ENCODE measurements at places on chromosomes 7 and 10.

- no peak for DNase-seq
These were observed 1.1 kb downstream of the ODAD2 start for GRCh38 chr10:27997865-27998177.

DNA sequence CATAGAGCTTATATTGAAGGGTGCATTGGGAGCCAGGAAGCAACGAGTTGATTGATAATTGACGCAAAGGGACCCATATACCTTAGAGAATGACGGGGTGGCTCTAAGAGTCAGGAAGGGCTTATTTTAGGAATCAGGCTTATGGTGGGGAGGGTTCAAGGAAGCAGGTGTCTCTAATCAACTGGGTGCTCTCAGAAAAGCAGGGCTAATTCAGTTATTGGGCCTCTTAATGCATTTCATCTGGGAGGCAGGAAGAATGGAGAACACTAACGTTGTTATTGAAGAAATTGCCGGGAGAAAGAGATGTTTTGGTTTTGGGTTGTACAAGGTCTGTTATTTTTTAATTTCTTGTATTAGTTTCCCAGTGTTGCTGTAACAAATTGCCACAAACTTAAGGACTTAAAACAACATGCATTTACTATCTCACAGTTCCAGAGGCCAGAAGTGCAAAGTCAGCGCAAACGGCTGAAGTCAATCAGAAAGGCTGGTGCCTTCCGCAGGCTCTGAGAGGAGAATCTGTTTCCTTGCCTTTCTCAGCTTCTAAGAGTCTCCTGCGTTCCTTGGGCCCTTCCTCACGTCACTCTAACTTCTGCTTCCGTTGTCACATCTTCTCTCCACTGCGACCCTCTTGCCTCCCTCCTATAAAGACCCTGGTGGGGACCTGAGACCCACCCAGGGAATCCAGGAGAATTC, 328.4 kb upstream of the C7orf33 start:
- no peak for DNase-seq

DNA sequence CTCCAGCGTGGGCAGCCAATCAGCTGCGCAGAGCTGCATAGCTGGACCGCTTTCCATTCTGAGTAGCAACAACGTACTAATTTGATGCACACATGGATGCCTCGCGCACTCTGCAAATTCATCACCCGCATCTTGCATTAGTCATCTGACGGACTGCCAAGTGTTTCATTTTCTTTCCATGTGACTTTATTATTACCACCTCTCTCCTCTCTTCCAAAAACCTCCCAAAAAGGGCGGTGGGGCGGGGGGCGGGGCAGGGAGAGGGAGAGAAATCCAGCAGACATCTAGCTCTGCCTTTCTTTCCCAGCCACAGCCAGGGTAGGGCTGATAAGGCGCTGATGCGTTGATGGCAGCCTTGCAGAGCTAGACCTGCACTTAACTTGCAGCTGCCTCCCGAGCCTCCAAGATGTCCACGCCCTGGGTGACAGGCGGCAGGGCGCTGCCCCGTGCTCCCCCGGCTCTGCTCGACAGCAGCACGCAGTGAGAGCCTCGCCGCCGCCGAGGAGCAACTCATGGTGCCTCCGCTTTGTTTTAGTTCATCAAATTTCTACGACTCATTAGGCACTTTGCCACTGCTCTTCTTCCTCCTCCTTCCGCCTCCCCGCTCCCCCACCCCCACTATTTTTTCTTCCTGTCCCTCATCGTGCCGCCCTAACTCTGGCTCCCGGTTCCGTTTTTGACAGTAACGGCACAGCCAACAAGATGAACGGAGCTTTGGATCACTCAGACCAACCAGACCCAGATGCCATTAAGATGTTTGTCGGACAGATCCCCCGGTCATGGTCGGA, 147.3 kb downstream of the CELF2 start:
- DNase-seq = peak; percentile 46

GRCh38 chr7:265192-265997, 24.6 kb upstream of the FOXL3 start:
- DNase-seq = no peak

- DNase-seq = no peak
These were observed 1.3 kb downstream of the FGFR2 start for GRCh38 chr10:121596689-121597503.

DNA sequence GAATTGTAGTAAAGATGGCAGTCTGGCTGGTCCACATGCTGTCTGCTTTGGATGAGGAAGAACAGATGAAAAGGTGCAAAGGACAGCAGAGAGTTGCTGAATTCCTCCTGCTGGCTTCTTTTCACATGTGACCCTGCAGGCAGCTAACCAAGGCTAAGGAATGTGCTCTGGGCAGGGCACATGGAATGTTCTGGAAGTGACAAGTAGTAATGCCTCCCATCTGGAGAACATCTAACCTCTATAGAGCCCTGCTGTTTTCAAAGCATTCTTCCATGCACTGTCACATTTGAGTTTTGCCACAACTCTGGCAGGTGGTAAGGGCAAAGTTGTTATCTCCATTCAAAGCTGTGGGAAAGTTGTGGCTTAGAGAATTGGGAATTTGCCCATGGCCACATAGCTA, 208.8 kb downstream of the STK31 start:
- no peak for DNase-seq

GRCh38 chr10:97584060-97584797, at the start of gene HOGA1:
HOGA1 (plus strand) TSS chr10:97584389; CDS start chr10:97584704, 315 bp downstream.
- peak; percentile 95 for DNase-seq

- DNase-seq = peak; percentile 3
These were observed 54.7 kb upstream of the AFAP1L2 start for GRCh38 chr10:114458955-114459354.

GRCh38 chr7:71320916-71321315, 189.0 kb downstream of the GALNT17 start:
- DNase-seq = no peak

DNA sequence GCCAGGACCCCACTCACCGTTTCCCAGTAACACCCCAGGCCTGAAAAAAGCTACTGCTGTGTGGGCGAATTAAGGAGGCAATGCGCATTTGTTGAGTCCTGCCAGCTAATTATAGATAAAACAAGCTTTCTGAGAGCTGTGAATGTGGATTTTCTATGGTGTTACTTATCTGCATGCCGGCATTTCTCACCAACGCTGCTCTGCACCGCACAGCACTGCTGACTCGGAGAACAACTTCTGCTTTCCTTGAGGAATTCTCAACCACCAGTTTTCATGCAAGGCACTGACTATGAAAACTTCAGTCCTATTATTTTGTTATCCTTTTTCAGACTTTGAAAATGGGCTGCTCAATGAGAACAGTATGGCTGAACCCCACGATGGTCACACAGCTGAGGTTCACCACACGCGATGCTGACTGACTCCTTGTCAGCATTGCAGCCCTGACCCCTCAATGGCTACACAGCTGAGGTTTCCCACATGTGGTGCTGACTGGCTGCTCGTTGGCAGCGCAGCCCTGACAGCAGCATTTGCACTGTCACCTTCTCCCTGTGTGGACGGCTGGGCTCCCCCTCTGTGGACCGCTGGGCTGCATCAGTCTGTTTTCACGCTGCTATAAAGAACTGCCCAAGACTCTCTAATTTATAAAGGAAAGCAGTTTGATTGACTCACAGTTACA, 190.6 kb downstream of the DIP2C start:
- no peak for DNase-seq

GRCh38 chr7:102416406-102416805, 17.0 kb upstream of the ORAI2 start:
- DNase-seq = no peak

DNA sequence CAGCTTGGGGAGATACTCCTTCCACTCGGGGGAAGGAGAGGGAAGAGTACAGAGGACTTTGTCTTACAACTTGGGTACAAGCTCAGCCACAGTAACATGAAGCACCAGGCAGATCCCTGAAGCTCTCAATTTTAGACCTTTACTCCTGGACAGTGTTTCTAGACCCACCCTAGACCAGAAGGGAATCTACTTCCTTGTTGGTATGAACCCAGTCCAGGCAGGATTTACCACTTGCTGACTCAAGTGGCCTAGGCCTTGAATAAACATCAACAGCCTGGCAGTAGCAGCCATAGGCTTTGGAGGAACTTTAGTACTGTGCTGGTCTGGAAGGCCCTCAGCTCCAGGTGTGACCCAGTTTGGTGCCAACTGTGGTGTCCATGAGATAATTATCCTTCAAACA, 173.1 kb downstream of the ADRA2A start:
- no peak for DNase-seq

DNA sequence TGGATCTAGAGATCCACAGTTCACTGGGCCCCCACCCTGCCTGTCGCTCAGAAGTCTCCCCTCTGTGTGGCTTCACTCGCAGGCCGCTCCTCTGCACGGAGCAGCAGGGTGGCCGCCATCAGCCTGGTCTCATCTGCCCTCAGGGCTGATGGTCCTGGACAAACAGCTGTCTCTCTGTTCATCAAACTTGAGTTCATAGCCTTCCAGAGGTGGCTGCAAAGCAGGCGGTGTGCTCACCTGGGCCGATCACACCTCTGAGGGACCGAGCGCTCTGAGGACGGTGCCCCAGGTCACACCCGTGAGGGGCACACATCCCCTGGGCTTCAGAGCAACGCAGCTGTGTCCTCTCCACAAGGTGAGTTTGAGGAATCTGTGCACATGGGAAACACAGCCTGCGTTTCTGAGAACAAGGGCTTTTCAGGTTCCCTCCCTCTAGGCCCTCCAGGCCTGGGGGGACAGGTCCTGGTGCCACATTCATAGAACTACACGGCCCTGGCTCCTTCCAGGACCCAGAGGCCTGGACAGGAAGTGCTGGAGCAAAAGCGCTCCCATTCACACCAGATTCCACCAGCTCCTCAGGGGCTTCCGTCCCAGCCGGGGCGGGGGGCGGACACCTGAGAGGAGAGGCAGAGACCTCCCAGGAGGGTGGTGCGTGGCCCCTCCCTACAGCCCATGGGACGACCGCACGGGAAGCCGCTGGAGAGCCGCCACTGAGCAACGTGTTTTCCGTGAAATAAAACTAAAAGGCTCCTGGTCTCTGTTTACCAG, 31.2 kb upstream of the FAM20C start:
- DNase-seq = no peak

GRCh38 chr10:108375691-108376090, 1211.2 kb upstream of the SORCS1 start:
- DNase-seq = peak; percentile 23

- no peak for DNase-seq
These were observed 346.8 kb downstream of the ABCA13 start for GRCh38 chr7:48518092-48518491.

DNA sequence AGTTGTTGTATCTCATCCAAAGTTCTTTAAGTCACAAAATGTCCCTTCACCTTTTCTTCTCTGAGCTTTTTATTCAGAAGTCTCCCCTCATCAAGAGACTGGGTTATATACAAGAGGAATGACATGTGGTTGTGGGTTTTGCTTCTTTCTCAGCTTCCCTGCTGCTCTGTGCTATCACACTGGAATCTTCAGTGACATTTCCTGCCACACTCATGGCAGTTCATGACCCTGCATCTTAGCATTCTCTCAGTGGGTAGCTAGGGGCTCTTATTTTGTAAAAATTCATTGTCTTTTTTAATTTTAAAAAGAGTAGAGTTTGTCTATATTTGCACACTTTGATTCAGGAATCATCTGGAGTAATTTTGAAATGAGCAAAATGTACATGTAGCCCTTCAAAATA, 236.9 kb upstream of the TMEM229A start:
- no peak for DNase-seq

DNA sequence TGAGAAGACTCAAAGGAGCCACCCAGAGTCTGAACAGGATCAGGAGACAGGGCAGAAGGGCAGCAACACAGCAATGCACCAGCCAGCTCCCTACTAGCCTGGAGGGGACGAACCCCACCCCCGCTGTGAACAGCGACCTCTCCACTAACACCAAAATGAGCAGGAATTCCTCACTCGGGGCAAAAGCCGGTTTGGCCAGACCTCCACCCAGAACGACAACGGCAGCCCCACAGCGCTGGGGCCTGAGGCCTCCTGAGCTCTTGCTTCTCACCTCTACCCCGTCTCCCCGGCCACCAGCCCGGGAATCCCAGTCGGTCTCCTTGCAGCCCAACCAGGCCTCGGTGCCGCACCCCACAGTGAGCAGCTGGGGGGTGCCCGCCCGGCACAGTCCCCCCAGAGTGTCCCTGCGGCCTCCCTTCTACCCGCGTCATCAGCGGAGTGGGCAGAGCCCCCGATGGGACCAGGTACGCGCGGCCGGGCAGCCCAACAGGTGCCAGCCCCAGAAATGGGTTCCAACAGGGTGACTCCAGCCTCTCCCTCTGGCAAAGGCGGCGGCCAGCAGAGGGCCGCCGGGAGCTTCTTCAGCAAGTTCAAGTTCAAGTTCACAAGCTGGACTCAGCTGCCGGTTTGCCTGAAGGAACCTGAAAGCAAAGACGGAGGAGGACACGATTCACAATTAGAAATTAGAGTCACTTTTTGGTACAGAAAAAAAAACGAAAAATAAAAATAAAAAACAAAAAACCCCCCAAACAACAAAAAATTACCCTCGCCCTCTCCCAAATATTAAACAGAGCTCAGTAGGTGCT, 129.0 kb downstream of the MARCHF5 start:
- no peak for DNase-seq

DNA sequence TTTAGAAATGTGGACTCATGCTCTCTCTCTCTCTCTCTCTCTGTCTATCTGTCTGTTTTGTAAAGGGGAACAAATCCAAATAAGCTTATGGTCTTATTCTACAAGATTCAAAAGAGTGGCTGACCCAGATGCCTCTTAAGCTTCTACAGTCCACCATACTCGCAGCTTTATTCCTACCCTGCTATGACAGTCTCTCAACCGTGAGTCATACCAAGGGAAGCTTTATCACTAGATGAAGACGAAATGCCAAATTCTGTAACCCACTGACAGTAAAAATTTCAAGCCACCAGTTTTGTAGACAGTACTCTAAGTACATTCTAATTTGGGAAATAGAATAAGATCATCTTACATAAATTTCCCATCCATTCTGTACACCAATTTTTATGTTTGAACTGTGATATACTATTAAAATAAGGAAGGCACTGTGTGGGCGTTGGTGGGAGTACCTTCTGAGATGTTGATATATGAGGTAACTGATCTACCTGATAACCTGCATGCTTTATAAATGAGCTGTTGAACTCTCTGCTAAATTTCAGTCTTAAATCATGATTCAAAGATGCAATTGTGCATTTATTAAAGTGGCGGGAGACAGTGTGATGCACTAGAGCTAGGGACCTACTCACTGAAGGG, 153.2 kb downstream of the KLF6 start:
- DNase-seq = no peak

DNA sequence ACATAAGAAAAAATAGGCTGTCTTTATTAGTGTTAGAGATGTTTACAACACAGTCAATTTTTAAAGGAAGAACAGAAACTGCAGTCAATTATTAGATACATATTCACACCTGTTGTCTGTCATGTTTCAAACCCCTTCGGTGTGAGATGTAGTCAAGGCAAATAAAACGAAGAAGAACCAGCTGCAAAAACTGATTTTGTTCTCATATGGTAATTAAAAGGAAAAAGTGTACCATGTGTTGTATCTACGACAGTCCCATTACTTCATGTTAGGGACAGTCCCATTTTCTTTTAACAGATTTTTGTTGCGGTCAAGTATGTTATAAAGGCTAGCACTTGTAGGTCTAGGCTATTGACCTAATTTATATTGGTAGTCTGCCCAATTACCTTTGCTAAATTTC, 149.4 kb downstream of the LRRN3 start:
- DNase-seq = no peak

DNA sequence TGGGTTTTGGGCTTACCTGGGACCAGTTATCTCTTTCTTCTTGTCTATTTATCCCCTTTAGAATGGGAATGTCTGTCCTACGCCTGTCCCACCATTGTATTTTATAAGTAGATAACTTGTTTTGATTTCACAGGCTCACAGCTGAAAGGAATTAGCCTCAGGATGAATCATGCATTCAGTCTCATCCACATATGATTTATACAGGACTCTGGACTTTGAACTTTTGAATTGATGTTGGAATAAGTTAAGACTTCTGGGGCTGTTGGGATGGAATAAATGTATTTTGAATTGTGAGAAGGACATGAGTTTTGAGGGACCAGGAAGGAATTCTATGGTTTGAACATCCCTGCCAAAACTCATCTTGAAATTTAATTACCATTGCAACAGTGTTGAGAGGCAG, 112.6 kb downstream of the AMPH start:
- no peak for DNase-seq
